ENCODE measurements at places on chromosomes 16 and 17.

- DNase-seq: no peak
Measured at GRCh38 chr16:53855511-53855910, 151.6 kb downstream of the FTO start.

DNA sequence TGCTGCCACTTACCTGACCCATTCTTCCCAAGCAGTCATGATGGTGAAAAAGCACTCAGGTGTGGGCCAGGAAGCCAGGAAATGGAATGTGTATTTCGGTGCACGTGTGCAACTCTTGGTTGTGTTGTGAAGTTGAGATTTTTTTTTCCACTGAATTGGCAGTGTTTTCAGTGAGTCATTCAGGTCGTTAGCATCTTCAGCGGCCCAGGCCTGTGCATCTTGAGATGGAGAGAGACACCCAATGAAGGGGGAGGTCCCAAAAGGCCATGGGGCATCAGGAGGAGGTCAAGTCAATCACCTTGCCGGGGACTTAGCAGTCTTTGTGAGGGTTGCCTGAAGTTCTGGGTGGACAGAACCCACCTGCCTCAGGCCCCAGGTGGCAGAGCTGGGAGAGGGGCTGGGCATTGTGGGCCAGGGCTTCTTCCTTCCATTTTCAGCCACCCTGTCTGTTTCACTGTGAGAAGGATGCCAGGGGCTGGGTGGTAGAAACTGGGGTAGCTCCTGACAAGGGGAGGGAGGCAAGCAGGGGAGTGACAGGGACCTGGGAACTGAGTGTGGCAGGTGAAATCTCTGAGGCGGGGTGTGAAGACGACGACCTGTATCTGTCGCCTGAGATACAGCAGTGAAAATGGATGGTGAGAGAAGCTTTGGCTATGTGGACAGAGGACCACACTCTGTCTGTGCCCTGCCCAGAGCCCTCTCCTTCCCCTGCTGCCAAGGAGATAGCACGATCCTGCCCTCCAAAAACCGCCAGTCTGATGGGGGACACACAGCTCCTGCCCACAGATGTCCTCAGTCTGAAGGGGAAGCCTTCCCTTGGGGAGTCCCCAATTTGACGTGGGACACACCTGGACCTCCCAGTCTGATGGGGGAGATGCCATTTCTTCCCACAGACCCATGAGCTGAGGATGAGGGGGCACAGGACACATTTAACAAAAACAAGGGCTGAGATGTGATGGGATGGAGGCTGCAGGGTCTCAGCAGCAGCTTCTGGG lies 11.9 kb downstream of the TBKBP1 start:
- no peak for DNase-seq

DNA sequence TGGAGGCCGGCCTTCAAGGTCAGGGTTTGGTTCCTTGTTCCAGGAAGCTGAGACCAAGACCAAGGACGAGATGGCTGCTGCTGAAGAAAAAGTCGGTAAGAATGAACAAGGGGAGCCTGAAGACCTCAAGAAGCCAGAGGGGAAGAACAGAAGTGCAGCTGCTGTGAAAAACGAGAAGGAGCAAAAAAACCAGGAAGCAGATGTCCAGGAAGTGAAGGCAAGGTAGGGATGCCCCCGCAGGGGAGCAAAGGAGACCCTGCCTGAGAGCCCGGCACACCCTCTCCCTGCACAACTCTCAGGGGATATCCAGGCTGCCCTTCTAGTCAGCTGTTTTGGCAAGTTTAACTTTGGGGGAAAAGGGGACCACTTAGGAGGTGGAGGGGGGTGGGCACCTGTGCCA lies 29.0 kb downstream of the RNF213 start:
- DNase-seq: no peak

DNA sequence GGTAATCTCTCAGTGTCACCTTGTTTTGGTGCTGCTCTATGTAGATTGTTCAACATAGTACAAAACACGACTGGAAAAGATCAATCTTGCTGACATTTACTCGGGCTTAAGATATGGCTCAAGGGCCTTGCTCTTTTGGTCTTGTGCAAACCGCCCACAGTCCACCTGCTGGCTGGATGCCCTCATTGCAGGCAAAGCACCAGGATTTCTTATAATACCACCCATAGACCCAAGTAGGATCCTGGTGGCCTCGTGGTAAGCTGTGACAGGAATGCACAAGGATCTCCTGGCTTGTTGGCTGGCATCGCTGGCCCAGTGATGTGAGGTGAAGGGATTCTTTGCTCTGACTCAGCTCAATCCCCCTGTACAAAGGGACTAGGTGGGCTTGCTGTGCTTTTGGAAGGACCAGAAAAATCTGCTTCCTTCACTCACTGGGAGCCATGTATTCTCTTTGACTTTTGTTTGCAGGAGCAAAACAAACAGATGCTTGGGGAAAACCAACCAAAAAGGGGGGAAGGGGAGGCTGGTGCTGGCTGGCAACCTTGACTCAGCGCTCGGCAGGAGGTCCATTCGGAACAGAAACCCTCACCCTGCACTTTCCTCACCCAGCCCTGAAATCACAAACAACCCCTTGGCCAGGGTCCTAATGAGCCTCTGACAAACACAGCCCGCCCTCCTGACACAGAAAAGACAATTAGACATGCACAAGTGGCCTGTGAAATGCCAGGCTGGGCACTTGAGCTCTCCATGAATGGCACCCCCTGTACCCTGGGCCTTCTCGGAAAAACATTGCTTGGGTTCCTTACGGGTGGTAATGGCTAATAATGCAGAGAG lies 36.6 kb upstream of the MED9 start:
- peak; percentile 68 for DNase-seq

DNA sequence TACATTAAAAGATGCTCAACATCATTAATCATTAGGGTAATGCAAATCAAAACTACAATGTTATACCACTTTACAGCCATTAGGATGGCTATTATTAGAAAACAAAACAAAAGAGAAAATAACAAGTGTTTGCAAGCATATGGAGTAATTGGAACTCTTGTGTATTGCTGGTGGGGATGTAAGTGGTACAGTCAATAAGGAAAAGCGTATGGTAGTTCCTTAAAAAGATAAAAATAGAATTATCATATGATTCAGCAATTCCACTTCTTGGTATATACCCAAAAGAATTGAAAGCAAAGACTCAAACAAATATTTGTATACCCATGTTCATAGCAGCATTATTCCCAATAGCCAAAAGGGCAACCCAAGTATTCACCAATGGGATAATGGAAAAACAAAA lies 1.4 kb upstream of the CAPNS2 start:
- no peak for DNase-seq

DNA sequence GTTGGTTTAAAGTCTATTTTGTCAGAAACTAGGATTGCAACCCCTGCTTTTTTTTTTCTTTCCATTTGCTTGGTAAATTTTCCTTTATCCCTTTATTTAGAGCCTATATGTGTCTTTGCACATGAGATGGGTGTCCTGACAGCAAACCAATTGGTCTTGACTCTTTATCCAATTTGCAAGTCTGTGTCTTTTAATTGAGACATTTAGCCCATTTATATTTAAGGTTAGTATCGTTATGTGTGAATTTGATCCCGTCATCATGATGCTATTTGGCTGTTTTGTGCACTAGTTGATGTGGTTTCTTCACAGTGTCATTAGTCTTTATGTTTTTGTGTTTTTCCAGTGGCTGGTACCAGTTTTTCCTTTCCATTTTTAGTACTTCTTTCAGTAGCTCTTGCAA lies 127.7 kb upstream of the ZNF267 start:
- no peak for DNase-seq

- no peak for DNase-seq
Measured at GRCh38 chr17:34781571-34782108, 179.6 kb downstream of the CCT6B start.

- DNase-seq: peak; percentile 35
Measured at GRCh38 chr17:28675980-28676379, 14.0 kb downstream of the SUPT6H start.

- no peak for DNase-seq
Measured at GRCh38 chr16:84484579-84485254, 19.7 kb downstream of the MEAK7 start.

DNA sequence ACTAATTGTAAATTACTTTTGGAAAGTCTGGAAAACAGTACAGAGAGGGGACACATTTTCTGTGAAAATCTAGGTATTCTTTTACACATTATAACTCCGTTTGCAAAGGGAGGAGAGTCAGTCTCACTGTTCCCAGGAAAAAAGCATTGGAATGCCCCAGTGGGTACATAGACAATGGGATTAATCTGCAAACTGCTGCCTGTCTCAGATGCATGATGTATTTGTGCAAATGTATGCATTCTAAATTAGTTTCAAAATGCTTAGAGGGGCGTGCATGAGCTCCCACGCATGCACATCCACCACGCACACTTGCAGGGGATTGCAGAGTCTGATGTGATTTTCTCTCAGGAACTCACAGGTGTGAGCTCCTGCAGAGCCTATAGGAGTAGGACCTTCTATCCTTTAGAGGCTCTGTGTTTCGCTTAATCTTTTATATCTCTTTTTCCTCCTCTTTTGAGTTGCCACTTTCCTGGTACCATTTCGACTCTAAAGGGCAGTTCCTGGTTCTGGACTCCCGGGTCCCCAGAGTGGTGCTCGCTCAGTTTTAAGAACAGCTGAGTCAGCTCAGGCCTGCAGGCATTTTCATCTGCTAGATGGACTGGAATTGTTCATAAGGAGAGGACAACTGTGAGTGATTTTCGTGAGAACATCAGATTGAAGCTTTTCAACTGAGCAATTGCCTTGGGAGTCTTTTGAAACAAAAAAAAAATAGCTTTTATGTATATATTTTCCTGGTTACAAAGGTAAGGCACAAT lies 1.1 kb downstream of the BCO1 start:
- no peak for DNase-seq

GRCh38 chr17:57436565-57436964 lies 180.2 kb downstream of the MSI2 start:
- no peak for DNase-seq

GRCh38 chr16:11570806-11571205 lies 15.9 kb downstream of the LITAF start:
- no peak for DNase-seq

GRCh38 chr17:17347956-17348871 lies 45.0 kb downstream of the NT5M start:
- DNase-seq: no peak

GRCh38 chr16:56864960-56865359 lies at the start of gene SLC12A3:
SLC12A3 (plus strand) TSS chr16:56865207; CDS start chr16:56865236, 29 bp downstream.
- no peak for DNase-seq

- no peak for DNase-seq
Measured at GRCh38 chr16:11049396-11050059, 105.2 kb downstream of the CLEC16A start.

DNA sequence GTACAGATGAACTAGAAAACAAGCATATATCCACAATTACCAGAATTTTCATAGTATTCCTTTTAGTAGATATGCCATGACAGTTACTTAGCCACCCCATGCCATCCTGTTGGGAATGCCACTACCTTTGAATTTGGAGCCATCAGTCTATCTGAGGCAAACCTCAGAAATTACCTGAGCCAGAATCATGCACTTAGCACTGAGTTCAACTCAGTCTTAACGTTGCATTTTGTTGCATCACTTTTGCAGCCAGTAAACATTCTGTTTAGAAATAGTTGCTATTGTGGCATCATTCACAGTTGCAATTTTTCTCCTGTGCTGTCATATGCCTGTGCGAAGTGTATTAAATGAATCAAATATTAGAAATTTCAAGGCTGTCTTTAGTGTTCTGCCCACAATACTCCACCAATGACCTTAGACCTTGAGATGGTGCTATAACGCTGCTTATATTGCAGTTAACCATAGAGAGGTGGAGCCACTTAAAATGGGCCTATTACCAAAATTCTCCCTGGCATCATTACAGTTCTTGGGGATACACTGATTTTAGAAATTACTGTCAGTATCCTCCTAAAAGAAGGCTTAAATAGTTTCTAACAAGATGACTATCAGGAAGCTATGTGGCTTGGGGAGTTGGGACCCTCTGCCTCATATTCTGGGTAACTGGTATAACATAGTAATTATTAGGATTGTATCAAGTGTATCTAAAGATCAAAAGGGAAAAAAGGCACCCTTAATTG lies 11.1 kb downstream of the PTRH2 start:
- DNase-seq: no peak

- no peak for DNase-seq
Measured at GRCh38 chr17:3335876-3336275, 37.7 kb upstream of the OR3A1 start.

GRCh38 chr17:18059283-18059682 lies 20.1 kb downstream of the GID4 start:
- no peak for DNase-seq

DNA sequence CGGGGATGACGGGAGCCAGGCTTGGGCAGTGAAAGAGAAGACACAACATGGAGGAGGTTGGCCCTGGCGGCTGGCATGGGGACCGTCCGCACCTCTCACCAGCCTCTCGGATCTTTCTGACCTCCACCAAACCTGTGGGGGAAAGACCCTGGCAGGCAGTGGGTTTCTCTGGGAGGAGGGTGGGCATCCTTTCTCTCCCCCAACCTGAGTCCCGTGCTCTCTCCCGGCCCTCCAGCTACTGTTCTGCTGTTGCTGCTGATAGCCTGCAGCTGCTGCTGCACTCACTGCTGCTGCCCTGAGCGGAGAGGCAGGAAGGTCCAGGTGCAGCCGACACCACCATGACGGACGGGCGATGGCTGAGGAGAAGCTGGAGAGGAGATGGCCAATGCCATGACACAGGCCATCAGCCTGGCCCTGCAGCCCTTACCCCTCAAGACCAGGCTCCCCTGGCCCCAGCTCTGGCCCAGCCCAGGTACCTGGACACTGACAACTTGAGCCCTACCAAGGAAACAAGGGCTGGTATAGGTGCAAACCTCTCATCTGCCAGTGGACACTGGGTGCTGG lies 7.4 kb downstream of the SMIM5 start:
- DNase-seq: no peak

DNA sequence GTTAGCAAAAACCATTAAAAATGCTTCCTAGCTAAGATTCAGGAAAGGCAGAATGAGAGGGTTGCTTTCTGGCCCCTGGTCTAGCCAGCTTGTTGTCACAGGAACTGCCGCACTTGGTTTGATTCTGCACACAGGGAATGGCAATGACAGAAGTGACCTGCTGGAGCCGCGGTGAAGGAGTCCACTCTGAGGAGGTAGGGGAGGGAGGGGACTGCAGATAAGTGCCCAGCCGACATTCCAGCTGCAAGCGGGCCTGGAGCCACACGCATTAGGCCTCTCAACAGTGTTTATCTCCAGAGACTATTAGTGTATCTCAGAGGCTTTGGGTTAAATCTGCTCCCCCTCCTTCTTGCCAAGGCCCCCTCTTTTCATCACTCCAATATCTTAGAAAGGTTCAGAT lies 38.6 kb downstream of the CDRT15 start:
- no peak for DNase-seq

- no peak for DNase-seq
Measured at GRCh38 chr17:7654832-7655540, 4.3 kb downstream of the ATP1B2 start.

Measured in germinal center (tissue), 1 donor.